Type B pancreatic cell (in vitro differentiated cells): ENCODE measurements at places on chromosomes 7 and 10. TPM values are rescaled to one million over a fixed set of nuclear protein-coding genes. Genes with fewer than 3 reads are reported as not detected.

GRCh38 chr7:48691788-48692187, 232.6 kb upstream of the CDC14C start:
- DNase-seq = no peak

CALCR gene
- 0.10 and 0.12 TPM in 2 replicates for total RNA-seq

ZCWPW1 gene
- 2.2 and 2.7 TPM in 2 replicates for total RNA-seq

GRCh38 chr10:373015-373414, 237.8 kb downstream of the ZMYND11 start:
- no peak for DNase-seq

RAMP3 gene
- 0.48 and 0.70 TPM in 2 replicates for total RNA-seq

CLCN1 gene
- 0.12 and 0.22 TPM in 2 replicates for total RNA-seq

AS3MT gene
- total RNA-seq = 4.2 and 4.9 TPM in 2 replicates

DNA sequence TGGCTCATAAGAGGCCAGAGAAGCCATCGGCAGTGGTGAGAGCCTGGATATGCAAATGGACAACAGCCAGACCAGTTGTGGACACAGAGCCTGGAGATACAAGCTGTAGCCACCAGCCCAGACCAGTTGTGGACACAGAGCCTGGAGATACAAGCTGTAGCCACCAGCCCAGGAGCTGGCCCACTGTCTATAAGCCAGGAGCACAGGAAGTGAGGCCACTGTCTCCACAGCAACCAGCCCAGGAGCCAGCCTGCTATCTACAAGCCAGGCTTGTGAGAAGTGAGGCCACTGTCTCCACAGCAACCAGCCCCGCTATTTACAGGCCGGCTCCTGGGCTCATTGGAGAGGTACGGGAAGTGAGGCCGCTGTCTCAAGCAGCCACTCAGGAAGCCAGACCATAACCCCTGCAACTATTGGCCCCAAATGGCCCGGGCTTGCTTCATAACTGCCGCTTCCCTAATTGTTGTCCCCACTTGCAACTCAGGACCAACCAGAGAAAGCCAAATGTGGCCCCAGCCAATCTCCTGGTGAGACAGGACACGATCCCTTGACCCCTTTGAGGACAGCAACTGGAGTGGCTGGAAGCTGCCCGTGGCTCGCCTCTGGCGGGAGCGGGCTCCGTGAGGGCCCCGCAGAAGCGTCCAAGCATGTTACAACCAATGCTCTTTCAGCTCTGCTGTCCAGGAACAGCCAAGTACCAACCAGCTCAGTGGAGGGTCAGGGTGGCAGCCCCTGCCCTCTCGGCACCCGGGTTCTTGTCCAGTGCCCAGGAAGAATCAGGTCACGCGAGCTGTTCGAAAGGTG, 44.1 kb upstream of the CNPY1 start:
- no peak for DNase-seq

- DNase-seq = no peak
Measured at GRCh38 chr10:92200564-92200963, 90.3 kb downstream of the CPEB3 start.

SGPL1 gene
- total RNA-seq = 70.5 and 84.3 TPM in 2 replicates

- DNase-seq = peak; percentile 73
Measured at GRCh38 chr10:23694446-23694920, 255.6 kb downstream of the OTUD1 start.

CUZD1 gene
- 0.86 TPM in 1 of 2 replicates, not detected in the other for total RNA-seq

HABP2 gene
- 7.5 and 20.5 TPM in 2 replicates for total RNA-seq

- no peak for DNase-seq
Measured at GRCh38 chr10:118998183-118998582, 31.3 kb upstream of the NANOS1 start.

GRID1 gene
- 2.4 and 9.2 TPM in 2 replicates for total RNA-seq

DNA sequence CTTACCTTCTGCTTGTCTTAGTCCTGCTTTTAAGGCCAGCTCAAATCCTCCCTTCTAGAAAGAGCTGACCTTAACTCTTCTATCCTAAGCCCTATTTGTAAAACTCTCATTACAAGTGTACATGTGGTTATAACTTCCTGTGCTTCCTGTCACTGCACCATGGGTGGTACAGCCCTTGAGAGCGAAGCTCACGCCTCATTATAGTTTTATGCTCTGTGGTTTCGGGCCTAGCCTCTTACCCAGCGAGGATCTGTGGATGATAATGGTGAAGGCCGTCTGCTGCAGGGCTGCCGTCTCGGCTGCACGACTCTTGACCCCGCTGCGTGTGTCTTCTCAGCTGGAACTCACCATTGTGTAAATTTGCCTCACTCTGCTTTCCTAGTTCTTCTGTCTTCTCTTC, 74.6 kb downstream of the CUL1 start:
- DNase-seq = no peak

DNA sequence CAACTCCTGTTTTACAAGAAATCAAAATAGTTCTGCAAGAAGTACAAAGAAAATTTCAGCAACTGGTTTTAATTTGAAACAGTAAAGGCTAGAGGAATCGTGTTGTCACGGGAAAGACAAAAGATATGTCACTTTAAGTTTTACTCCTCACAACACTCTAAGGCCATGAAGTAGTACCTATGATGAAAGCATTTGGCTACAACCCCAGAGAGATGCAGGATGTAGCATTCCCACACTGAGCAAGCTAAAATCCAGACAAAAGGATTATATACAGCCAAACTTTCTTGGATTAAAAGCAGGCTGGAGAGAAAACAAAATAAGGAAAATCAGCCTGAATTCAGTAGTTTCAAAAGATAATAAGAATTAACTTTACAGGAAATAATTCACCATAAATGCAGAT, 245.5 kb upstream of the STEAP1 start:
- no peak for DNase-seq

DNA sequence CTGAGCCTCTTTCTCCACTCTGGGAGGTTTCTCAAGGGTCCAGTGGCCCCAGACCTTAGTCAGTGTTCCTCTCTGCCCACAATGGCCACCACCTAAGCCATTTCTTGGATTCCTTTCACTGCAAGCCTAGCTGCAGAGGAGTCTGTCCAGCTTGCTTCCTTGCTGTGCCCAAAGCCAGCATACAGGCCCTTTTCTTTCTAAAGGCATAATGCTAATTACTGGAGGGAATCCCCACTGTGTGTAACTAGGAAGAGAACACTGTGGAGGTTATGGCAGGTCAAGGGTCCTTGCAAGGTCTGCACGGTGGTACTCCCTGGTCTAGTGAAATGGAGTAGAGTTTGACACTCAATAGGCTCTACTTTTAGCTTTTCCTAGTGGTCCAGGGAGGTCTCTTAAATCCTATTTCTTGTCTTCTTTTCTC, 70.4 kb upstream of the CC2D2B start:
- no peak for DNase-seq

DNA sequence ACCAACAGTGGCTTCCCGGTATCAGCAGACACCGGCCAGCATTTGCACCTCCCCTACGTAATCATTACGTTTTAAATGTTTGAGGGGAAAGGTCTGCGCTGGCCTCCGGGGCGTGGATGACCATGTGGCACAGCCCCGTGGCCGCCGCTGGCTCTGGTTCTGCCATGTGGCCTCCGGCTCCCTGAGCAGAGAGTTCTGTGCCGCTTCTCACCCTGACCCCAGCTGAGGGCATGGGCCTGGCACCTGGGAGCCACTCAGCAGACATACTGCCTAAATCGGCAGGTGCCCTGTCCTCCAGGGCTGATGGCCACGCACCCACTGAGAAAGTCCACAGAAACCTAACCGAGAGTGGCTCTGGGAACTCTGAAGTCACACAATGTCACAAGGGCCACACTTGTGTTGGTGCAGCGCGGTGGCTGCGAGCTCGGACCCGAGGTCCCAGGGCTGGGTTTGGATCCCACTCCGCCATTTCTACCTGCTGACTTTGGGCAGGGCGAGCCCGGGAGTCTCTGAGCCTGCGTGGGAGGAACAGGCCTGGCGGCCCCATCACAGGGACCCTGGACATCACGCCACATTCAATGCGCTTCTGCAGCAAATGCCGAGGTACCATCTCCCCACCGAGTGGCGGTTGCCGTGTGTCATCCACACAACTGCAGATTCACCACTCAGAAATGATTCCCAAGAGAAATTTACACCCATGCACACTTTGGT, 25.3 kb downstream of the CFAP46 start:
- DNase-seq = no peak

SFTPD gene
- 0.24 and 0.38 TPM in 2 replicates for total RNA-seq

SPDYE18 gene
- 0.36 TPM in 1 of 2 replicates, not detected in the other for total RNA-seq

DNA sequence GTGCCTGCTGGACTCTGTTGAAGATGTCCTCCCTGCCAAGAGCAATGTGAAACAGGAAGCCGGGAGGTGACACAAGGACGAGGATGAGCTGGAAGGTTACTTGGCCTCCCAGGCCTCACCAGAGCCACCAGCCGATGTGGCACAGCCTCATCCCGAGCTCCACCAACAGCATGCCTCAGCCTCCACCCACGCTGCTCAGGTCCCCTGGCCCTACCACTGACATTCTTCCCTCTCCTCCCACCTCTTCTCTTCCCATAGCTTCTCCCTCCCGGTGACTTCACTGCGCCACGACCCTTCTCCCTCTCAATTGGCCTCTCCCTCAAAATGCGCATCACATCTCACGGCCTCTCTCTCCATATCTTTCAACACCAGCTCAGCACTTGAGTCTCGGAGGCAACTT, 249.9 kb downstream of the SKAP2 start:
- peak; percentile 53 for DNase-seq

INTS15 gene
- total RNA-seq = 35.8 and 44.1 TPM in 2 replicates

MEIG1 gene
- 2.8 TPM in 1 of 2 replicates, not detected in the other for total RNA-seq

PAPSS2 gene
- 21.1 and 23.8 TPM in 2 replicates for total RNA-seq

DNA sequence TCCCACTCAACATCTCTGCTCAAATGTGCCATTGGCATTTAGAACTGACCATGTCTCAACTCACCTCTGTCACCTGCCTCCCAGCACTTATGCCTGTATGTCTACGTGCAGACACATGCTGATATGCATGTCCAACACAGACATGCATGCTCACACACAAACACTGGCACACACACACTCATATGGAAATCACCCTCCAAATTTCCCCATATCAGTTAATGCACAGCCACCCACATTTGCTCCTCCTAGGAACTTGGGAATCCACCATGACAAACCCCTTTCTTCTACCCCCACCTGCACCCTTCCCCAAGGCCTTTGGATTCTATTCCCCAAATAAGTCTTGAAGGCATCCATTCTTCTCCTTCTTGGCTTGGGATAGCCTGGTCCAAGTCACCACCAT, 4.4 kb downstream of the FAM170B start:
- no peak for DNase-seq

GRCh38 chr7:4791738-4792536, 16.5 kb downstream of the AP5Z1 start:
- DNase-seq = peak; percentile 84

- DNase-seq = no peak
Measured at GRCh38 chr7:133434246-133434865, 181.5 kb downstream of the EXOC4 start.
